Activated T-cell treated with anti-CD3 and anti-CD28 coated beads, Interleukin-2, amount 50 U/mL, for 24 hours (primary cell): ENCODE measurements at places on chromosomes 3 and 15.

DNA sequence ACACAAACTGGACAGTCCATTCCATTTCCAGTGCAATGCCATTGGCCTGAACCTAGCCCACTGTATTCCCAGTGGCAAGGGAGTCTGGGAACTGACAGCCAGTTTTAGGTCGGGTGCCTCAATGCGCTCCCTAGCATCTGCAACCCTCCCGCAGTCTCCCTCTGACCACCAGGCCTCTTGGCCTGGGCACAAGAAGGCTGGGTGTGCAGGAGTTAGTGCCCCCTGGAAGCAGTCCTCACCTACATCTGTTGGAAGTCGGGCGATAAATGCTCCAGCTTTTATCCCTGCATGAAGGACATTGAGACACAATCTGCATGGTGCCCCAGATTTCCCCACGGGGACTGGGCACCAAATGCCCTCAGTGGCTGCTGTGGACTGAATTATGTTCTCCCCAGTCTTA lies 12.7 kb downstream of the C3orf22 start:
- peak; percentile 9 for DNase-seq

DNA sequence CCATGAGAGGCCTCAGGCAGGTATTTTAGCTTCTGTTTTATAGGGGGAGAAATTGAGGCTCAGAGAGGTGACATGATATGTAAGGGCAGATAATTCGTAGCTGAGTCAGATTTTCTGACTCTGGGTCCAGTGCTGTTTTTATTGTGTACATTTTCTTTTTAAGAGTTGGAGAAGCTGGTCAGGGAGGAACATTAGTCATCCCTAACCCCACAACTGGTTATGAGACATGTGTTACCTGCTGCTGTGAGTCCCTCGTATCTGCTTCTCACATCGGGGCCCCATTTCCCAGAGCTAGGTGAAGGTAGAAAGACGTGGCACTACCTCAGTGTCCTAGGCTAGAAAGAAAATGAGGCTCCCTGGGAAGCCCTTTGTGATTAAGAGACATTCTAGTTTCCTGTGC lies 28.6 kb downstream of the GALNT15 start:
- no peak for DNase-seq

- peak; percentile 62 for DNase-seq
These were observed 62.3 kb upstream of the ARHGEF3 start for GRCh38 chr3:56864090-56864489.

DNA sequence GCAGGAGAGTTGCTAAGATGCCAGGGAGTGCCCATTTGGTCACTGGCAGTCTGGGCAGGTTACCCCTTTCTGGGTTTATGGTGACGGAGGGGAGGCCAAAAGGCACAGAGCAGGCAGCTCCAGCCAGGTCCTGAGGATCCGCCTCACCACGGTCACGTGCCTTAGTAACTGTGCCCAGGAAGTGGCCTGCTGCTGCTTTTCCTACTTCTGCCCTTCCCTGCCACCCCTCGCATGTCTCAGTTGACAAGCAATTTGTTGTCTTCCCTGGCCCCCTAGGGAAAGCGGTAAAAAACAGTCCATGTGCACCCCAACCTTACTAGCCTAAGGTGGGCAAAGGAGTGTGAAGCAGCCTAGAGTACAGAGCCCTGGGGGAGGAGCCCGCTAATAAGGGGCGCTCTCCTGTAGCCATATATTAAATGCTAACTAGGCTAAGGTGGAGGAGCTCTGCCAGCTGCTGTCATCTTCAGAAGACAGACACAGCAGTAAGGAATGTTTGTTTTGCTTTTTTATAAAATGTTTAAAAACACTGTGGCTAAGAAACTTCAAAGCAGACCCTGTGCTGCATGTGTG lies 9.1 kb upstream of the LIPH start:
- peak; percentile 39 for DNase-seq

- no peak for DNase-seq
These were observed 10.0 kb downstream of the FSTL1 start for GRCh38 chr3:120440762-120441161.

DNA sequence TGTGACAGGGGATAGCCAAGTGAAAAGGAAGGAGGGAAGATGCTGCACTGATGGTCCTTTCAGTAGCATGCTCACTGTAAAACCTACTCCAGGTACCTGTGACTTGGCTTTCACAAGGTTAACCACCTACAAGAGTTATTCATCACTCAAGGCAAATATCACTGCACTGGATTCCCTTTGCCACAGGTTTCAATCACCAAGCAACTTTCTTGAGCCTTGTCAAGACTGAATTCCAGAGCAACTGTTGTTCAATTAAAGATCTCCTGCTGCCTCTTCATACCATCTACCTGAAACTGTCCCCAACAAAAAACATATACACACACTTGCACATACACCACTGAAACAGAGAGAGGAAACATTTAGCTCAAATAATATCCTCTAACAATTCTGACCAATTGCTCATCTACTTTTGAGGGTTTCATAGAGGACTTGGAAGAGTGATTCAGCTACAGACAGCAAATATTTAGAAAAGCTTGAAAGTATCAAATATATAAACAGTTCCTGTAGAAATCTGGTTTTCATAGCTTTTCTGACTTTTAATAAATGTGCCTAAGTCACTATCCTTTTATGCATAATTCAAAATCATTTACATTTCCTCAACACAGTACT lies 6.5 kb downstream of the IGF2BP2 start:
- DNase-seq: no peak

GRCh38 chr3:118477768-118478167 lies 556.9 kb downstream of the IGSF11 start:
- DNase-seq: no peak

GRCh38 chr3:58999774-59000160 lies 50.1 kb downstream of the CFAP20DC start:
- no peak for DNase-seq

GRCh38 chr3:71271596-71271995 lies 311.9 kb downstream of the FOXP1 start:
- no peak for DNase-seq
